ENCODE measurements at places on chromosomes 13 and 19.

GRCh38 chr19:38715555-38715954, 28.7 kb downstream of the CAPN12 start:
- DNase-seq: no peak

- no peak for DNase-seq
Measured at GRCh38 chr13:69028936-69029335, 1078.7 kb upstream of the ATXN8OS start.

DNA sequence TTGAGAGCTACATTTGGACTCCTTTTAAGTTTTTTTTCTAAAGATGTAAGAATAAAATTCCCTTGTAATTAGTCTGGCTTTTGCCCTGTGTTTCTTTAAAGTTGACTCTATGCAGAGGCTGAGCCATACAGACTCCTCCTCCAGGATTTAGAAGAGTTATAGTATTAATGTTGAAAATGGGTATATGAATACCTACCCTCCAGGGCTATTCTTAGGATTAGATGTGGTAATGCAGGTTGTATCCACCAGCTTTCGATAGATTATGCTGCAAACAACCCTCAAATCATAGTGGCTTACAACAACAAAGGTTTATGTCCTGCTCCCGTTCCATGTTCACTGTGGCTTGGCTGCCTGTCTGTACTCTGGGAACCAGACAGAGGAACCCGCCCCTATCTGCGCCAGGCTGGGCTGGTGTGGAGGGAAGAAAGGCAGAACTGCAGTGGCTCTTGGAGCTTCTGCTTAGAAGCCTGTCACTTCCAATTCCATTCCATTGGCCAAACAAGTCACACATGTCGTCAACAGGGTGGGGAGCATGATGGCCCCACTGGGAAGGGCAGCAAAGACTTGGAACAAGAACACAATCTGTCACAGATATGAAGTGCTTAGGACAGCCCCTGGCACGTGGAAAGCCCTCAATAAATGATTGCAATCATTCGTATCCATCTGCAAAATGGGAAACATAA, 290.8 kb downstream of the FOXO1 start:
- no peak for DNase-seq

DNA sequence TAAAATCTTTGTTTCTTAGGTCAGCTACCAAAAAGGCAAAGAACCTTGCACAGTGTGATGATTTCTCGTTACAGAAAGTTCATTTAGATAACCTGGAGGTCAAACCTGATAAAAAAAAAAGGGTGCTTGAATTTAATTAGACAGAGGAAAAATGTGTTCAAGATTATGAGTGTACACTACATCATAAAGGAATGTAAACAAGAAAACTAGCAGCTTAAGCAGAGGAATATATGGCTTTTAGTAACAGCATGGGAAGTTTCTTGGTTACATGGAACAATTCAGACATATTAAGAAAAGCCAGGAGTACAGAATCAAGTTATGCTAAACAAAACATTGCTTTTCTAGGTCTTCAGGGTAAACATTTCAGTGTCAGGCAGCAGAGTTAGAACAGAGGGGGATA, 32.9 kb downstream of the ING1 start:
- no peak for DNase-seq

- DNase-seq: no peak
Measured at GRCh38 chr13:99041337-99041736, 63.5 kb upstream of the DOCK9 start.

DNA sequence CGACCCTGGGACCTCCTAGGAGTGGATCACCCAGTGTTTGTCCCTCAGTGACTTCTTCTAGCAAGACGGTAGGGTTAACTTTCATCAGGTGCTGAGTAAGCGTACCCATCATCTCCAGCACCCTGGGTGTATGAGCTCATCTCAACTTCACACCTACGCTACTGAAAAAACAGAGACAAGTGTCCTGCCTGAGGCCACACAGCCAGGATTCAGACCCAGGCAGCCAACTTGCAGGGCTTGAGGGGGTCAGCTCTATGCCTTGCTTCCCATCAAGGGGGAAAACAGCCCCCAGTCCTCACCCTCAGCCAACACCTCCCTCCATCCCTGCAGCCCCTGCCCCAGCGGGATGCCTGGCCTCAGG, 4.6 kb downstream of the TLE2 start:
- DNase-seq: no peak

- DNase-seq: no peak
Measured at GRCh38 chr19:29299416-29300380, 86.7 kb upstream of the UQCRFS1 start.

- no peak for DNase-seq
Measured at GRCh38 chr19:38917516-38917915, 5.5 kb upstream of the CCER2 start.
